ENCODE measurements at places on chromosomes 13 and 19.

DNA sequence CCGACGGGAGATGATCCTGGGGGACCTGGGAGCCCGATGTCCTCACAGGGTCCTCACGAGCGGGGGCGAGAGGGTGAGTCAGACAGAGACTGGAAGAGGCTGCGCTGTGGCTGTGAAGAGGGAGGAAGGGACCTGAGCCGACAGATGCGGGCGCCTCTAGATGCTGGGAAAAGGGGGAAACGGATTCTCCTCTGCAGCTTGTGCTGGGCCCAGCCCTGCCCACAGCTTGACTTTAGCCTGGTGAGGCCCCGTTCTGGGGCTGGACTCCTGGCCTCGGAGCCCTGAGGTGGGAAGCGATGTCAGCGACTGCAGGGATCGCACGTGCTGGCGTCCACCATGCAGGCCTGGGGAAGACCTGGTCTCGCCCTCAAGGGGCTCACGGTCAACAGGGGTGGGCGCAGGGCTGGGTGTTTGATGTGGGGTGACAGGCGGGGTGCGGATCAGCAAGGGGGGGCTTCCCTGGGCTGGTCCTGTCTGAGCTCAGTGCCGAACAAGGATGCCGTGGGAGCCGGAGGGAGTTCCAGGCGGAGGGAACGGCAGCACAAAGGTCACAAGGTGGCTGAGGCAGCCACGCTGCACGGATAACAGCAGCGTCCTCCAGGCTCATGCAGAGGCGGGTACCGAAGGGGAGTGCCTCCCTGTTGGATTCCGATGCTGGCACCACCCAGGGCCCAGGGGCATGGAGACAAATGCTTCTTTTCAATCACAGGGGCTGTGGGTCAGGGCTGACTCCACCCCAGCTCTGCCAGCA lies 31.8 kb downstream of the PIP5K1C start:
- no peak for DNase-seq

- peak; percentile 32 for DNase-seq
Measured at GRCh38 chr13:94860981-94861407, 148.6 kb upstream of the SOX21 start.

DNA sequence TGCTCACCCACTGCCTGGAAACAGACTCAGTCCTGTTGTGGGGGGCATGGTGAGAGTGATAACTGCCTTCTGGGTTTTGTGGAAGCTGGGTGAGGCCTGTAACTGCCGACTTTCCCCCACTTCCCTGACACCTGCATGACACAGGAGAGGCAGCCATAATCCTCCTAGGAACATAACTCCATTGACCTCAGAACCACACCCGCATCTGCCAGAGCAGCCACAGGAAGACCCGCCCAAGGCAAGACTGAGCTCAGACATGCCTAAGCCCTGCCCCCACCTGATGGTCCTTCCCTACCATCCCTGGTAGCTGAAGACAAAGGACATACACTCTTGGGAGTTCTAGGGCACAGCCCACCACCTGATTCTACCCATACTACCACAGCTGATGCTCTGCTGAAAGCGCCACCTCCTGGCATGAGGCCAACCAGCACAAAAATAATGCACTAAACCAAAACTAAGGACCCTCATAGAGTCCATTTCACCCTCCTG lies 326.7 kb downstream of the RBM26 start:
- DNase-seq = no peak

- no peak for DNase-seq
Measured at GRCh38 chr19:55348317-55349034, 6.0 kb downstream of the COX6B2 start.

- DNase-seq = no peak
Measured at GRCh38 chr19:46674416-46675178, 13.6 kb upstream of the DACT3 start.

- no peak for DNase-seq
Measured at GRCh38 chr13:29195456-29195855, 375.3 kb downstream of the MTUS2 start.

- DNase-seq = no peak
Measured at GRCh38 chr19:46927893-46928292, 67.1 kb downstream of the ARHGAP35 start.

- peak; percentile 17 for DNase-seq
Measured at GRCh38 chr19:23957660-23958281, 43.1 kb downstream of the ZNF726 start.

DNA sequence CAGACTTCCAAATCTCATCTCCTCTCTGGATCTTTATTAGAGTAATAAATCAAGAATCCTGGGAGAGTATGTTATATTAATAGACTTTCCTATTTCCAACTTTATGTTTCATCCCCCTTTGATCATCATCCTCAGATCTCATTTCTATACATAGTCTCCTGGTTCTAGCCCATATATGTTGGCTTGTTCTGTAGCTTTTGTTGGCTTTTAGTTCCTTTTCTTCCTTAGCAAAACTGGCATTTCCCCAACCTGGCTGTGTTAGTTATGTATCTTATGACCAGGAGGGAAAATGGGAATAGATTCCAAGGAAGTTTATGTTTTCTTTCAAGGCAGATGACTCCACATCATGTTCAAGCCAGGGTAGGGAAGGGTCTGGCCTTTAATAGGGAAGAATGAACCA lies 2464.5 kb downstream of the PCDH9 start:
- DNase-seq = no peak

- no peak for DNase-seq
Measured at GRCh38 chr19:55674459-55674840, 576 bp upstream of the EPN1 start.

DNA sequence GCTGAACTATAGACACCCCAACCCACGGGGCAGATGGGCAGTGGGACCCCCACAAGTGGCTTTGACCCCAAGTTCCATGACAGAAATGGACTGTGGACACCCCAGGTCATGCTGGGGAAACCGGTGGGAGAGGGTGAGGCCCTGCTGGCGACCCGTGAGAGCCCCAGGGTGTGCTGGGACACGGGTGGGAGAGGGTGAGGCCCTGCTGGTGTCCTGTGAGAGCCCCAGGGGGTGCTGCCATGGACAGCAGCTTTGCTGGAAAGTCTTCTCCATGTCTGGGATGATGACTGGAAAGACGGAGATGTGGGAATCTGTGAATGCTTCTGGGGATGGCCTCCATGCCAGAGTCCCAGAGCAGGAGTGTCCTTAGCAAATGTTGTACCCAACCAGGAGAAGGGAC lies 148.4 kb downstream of the URI1 start:
- DNase-seq = no peak

- DNase-seq = peak; percentile 7
Measured at GRCh38 chr13:64688893-64689677, 2541.1 kb downstream of the PCDH9 start.

- DNase-seq = no peak
Measured at GRCh38 chr19:40586611-40587010, 9.9 kb downstream of the SHKBP1 start.

- DNase-seq = no peak
Measured at GRCh38 chr13:66489586-66489985, 740.5 kb downstream of the PCDH9 start.

GRCh38 chr13:26988059-26988769 lies 183.4 kb downstream of the USP12 start:
- DNase-seq = no peak

GRCh38 chr13:100108913-100109507 lies 20.1 kb downstream of the PCCA start:
- DNase-seq = peak; percentile 16

DNA sequence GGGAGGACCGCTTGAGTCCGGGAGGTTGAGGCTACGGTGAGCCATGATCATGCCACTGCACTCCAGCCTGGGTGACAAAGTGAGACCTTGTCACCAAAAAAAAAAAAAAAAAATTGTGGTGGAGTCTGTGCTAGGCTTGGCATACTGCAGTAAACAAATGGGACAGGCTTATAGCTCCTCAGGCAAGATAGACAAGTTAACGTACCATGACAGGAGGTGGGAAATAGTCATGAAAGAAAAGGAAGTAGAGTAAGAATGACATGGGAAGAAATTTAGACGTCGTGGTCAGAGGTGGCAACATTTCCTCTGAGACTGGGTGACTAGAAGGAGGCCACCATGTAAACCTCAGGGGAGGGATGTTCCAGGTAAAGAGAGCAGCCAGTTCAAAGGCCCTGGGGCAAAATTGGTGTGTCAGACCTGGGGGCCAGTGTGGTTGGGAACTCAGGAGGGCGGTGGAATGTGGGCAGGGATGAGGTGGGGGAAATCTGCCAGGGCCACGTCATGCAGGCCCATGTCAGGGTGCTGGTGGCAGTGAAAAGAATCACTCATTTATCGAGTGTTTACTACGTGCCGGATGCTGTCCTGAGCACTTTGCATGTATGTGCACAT lies 5.6 kb downstream of the SNRPA start:
- DNase-seq = no peak

- no peak for DNase-seq
Measured at GRCh38 chr13:113106711-113107351, 1.2 kb downstream of the F7 start.

DNA sequence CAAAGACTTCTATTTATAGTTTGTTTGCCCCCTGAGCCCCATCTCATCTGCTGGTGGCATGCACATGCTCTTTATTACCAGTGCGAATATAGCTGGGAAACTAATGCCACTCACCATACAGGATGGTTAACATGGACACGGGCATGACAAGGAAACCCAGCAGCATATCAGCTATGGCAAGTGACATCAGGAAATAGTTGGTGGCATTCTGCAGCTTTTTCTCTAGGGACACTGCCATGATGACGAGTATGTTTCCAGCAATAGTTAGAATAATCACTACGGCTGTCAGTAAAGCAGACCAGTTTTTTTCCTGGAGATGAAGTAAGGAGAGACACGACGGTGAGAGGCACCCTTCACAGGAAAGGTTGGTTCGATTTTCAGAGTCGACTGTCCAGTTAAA lies 1.5 kb downstream of the HTR2A start:
- no peak for DNase-seq

DNA sequence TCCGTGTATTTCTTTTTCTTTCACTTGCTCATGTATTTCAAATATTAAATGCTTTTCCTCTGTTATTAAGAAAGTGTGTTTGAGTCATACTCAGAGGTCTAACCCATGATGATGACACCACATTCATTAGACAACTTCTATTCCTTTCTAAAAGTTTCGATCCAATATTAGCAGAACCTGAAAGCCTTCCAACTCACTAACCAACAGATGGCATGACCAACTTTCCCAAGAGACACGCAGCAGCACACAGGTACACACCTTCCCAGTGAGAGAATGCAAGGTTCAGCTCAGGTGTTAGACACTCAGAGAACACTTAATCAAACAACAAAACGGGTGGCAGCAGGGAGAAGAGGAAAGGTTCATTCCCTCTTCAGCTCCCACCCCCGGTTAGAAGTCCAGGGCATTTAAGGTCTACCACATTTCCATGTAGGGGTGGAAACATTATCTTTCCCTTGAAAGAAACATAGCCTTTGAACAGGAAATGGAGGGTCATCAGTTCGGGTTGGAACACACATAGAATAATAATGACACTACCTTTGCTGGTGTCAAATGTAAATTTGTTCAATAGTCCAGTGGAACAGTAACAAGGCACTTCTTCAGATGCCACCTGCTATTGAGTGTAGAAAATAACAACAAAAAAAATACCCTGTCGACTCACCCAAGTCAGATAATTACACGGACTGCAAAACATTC lies 404.2 kb downstream of the COG6 start:
- no peak for DNase-seq

DNA sequence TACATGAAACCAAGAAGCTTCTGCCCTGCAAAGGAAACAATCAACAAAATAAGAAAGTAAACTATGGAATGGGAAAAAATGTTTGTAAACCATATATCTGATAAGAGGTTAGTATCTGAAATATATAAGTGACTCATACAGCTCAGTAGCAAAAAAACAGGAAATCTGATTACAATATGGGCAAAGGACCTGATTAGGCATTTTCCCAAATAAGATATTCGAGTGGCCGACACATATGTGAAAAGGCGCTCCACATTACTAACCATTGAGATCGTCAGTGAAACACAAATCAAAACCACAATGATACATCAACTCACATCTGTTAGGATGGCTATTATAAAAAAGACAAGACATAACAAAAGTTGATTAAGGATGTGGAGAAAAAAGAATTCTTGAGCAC lies 2818.6 kb upstream of the PCDH20 start:
- no peak for DNase-seq

GRCh38 chr13:30730526-30730925 lies 4.8 kb upstream of the ALOX5AP start:
- DNase-seq = no peak

DNA sequence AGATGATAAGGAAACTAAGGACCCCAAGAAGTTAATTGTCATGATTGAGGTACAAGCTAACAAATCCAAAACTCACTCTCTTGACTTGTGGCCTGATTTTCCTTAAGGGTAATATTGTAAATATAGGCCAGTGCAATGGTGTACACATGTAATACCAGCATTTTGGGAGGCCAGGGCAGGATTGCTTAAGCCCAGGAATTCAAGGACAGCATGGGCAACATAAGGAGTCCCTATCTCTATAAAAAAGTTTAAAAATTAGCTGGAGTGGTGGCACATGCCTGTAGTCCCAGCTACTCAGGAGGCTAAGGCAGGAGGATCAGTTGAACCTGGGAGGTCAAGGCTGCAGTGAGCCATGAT lies 28.7 kb upstream of the GARRE1 start:
- DNase-seq = no peak

DNA sequence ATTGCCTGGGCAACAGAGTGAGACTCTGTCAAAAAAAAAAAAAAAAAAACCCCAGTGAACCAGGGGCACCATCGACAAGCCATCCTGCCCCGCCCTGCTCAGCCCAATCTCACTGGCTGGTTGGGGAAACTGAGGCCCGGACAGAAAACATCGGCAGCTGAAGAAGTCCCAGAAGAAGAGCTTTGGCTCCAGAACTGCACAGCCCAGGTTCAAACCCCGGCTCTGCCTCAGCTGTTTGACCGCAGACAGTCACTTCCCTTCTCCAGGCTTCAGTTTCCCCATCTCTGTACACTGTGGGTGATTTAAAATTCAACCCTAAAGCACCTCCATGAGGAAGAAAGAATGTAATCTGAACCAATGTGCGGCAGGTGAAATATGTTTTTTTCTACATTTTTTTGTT lies 9.4 kb upstream of the SEMA6B start:
- DNase-seq = no peak

DNA sequence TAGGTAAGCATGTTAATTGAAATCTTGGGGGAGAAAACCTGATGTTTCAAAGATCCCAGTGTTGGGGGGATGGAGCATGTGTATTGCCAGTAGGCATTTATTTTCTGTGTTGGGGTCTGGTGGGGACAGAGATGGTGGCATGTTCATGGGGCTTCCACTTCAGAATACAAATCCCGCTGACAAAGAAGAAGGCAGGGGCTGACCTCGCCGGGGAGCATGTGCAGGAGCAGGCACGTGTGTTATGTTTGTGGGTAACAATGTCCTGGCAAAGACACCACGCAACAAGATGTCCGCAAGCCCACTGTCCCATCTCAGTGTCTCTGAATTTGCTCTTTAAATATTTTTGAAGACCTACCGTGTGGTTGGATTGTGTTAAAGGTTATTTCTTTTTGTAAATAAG lies 164.5 kb downstream of the TEX29 start:
- no peak for DNase-seq
